ENCODE measurements at places on chromosomes 2 and 18.

- H3K27me3 ChIP-seq, result no peaks in the 10 kb centered on the region
- H3K36me3 ChIP-seq, result no peaks in the 10 kb centered on the region
- H3K27ac ChIP-seq, result no peak overlapping the region
- no peak for DNase-seq
Observed at GRCh38 chr18:2027756-2028155, 543.5 kb downstream of the METTL4 start.

DNA sequence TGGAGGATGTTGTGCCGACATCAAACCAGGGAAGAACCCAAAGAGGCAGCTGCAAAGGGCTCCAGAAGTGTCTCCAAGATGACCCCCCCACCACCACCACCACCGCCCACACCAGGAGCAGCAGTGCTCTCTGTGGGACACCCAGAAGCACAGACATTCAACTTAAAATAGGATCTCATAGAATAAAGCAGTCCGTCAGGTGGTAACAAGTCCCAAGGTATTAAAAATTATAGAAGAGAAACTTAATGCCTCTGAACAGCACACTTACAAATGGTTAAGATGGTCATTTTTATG lies 155.5 kb upstream of the ID2 start:
- peaks cover 3% of the 10 kb centered on the region for H3K27me3 ChIP-seq
- H3K27ac ChIP-seq, result no peak overlapping the region
- H3K36me3 ChIP-seq, result peaks cover 17% of the 10 kb centered on the region
- H3K4me1 ChIP-seq, result peaks cover 32% of the 10 kb centered on the region

DNA sequence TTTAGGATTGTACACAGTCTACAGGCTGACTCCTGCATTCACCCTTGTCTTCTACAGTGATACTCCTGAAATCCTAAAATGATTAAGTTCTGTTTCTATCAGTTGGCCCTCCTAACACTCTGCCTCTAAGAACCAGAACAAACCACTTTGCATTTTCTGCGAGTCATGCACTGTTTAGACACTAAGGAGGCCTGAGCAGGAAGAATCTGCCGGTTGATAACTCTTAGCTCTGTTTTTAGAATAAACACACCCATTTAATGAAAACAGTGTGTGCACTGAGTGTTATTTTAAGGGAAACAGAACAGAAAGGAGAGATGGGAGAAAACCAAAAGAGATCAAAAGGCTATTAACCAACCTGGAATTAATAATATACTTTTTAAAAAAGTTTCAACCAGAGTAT lies 22.9 kb upstream of the SSB start:
- H3K27me3 ChIP-seq, result no peaks in the 10 kb centered on the region
- no peak for DNase-seq
- H3K4me3 ChIP-seq, result no peak overlapping the region

GRCh38 chr2:196783431-196784094 lies 15.9 kb downstream of the GTF3C3 start:
- H3K4me1 ChIP-seq, result peaks cover 5% of the 10 kb centered on the region
- H3K27ac ChIP-seq, result no peak overlapping the region
- H3K36me3 ChIP-seq, result peaks cover 32% of the 10 kb centered on the region
- no peak overlapping the region for H3K4me3 ChIP-seq

GRCh38 chr18:35577045-35577848 lies 4.3 kb upstream of the GALNT1 start:
- H3K27ac ChIP-seq, result no peak overlapping the region
- peak overlapping the region; percentile 32 for H3K4me3 ChIP-seq
- H3K4me1 ChIP-seq, result peaks cover 22% of the 10 kb centered on the region
- H3K36me3 ChIP-seq, result peaks cover 8% of the 10 kb centered on the region
- no peak for DNase-seq

DNA sequence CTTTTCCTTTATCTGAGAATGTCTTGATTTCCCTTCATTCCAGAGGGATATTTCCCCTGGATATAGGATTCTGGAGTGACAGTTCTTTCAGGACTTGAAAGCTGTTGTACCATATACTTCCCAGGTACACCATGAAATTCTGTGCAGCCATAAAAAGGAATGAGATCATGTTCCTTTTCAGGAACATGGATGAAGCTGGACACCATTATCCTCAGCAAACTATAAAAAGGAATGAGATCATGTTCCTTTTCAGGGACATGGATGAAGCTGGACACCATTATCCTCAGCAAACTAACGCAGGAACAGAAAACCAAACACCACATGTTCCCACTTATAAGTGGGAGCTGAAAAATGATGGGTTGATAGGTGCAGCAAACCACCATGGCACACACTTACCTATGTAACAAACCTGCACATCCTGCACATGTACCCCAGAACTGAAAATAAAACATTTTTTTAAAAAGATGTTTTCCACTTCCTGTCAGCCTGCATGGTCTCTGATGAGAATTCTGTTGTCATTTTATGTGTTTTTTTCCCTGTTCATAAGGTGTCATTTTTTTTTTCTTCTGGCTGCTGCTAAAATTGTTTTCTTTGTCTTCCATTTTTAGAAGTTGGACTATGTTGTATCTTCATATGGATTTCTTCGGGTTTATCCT lies 133.3 kb downstream of the DNAH6 start:
- H3K27me3 ChIP-seq, result no peaks in the 10 kb centered on the region
- peaks cover 61% of the 10 kb centered on the region for H3K4me1 ChIP-seq
- H3K4me3 ChIP-seq, result peak overlapping the region; percentile 13
- peak overlapping the region; percentile 18 for H3K27ac ChIP-seq
- no peak for DNase-seq

DNA sequence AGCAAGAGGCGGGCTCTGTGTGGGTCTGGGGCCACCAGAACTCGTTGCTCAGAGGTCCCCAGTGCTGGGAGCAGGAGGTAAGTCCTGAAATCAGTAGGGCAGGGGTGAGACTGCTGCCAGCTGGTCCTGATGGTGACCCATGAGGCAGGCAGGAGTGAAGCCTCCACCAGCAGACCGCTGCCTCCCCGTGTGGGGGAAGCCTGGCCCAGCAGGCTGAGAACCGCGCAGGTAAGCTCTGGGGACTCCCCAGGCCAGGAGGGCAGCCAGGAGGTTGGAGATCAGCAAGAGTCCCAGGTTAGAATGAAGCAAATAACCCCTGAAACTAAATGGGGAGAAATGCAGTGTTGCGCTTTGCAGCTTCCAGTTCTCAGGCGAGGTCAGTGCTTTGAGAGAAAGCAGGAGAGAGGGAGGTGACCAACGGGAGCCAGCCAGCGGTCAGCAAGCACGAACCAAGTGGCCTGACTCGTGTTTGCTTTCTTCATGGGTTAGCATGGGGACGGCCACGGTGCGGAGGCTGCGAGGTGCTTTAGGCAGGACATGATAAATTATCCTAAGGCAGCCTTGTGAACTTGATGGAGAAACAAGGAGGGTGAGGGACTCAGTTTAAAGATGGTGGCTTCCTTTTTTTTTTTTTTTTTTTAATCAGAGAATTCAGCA lies 26.2 kb downstream of the INHBB start:
- no peaks in the 10 kb centered on the region for H3K27me3 ChIP-seq
- no peak overlapping the region for H3K27ac ChIP-seq
- no peak overlapping the region for H3K4me3 ChIP-seq
- H3K36me3 ChIP-seq, result no peaks in the 10 kb centered on the region
- no peaks in the 10 kb centered on the region for H3K4me1 ChIP-seq
- DNase-seq, result no peak

DNA sequence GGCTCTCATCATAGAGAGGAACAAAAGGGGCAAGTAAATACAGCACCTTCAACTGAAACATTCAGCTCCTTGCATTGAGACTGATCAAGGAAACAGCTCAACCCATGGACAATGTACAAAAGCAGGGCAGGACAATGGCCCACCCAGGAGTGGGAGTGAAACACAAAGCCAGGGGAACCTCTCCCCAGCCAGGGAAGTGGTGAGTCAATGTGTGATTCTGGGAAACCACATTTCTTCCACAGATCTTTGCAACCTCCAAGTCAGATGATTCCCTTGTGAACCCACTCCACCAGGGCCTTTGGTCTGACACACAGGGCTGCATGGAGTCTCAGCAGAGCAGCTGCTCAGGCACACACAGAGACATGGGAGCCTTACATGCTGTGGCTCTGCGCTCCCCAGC lies 294.5 kb downstream of the NR4A2 start:
- H3K27me3 ChIP-seq, result no peaks in the 10 kb centered on the region
- no peaks in the 10 kb centered on the region for H3K4me1 ChIP-seq
- H3K27ac ChIP-seq, result no peak overlapping the region

GRCh38 chr18:43826215-43826614 lies 548.9 kb upstream of the SYT4 start:
- no peaks in the 10 kb centered on the region for H3K27me3 ChIP-seq
- no peak overlapping the region for H3K27ac ChIP-seq
- no peaks in the 10 kb centered on the region for H3K4me1 ChIP-seq
- H3K4me3 ChIP-seq, result no peak overlapping the region

DNA sequence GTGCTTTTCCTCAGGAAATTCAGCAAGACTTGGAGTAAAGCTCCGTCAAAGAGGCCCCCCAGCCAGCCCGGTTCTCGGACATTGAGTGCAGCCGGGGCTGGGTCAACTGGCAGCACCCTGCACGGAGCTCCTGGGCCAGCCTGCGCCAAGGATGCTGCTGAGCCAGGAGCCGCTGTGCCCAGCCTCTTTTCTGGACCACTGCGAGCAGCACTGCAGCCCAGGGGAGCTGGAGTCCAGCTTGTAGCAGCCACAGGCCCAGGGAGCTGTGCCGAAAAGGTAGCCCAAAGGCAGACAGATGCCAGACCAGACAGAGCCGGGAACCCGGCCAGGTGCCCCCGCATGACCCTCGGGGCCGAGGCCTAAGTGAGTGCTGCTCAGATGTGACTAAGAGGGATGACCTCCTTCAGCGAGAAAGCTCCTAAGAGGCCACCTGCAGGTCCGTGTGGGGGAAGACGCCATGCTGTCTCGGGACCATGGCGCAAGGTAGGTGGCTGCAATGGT lies 7.3 kb downstream of the CLHC1 start:
- no peak overlapping the region for H3K4me3 ChIP-seq
- H3K27ac ChIP-seq, result no peak overlapping the region
- H3K4me1 ChIP-seq, result peaks cover 38% of the 10 kb centered on the region

GRCh38 chr2:109164739-109165221 lies 35.8 kb downstream of the SH3RF3 start:
- H3K36me3 ChIP-seq, result no peaks in the 10 kb centered on the region
- no peaks in the 10 kb centered on the region for H3K4me1 ChIP-seq
- H3K27me3 ChIP-seq, result peaks cover 22% of the 10 kb centered on the region
- no peak overlapping the region for H3K4me3 ChIP-seq

DNA sequence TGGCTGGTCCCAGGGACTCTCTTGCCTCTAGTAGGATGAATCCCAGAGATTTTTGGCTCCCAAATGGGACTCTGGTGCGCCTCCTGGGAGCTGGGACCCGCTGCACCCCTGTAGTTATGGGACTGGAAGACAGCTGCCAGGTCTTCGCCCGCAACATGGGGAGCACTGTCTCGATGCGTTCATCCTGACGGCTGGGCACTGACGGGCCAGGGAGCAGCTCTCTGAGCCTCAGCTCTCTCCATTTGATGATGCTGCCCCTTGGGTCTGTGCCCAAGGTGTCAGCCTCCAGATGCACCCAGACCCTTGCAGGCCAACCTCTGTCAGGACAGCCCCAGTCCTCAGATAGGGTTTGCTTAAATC lies 9.3 kb upstream of the ARMC9 start:
- no peak overlapping the region for H3K27ac ChIP-seq
- DNase-seq, result no peak
- H3K27me3 ChIP-seq, result peaks cover 33% of the 10 kb centered on the region
- H3K36me3 ChIP-seq, result no peaks in the 10 kb centered on the region

DNA sequence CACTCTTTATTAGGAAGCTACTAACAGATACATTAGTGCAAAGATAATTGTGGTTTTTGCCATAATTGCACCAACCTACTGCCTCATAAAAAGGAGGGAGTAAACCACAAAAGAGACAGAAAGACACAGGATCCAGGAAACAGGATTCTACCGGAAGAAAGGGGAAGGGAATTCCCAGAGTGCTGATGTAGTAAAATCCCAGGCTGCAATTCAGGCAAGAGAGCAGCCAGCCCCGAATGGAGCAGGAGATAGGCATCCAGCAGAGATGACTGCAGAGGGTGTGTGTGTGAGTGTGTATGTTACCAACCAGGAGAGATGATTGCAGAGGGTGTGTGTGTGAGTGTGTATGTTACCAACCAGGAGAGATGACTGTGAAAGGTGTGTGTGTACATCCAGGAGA lies 84.4 kb downstream of the KCNS3 start:
- no peak overlapping the region for H3K27ac ChIP-seq
- no peaks in the 10 kb centered on the region for H3K27me3 ChIP-seq
- DNase-seq, result no peak
- H3K4me3 ChIP-seq, result no peak overlapping the region
- H3K36me3 ChIP-seq, result no peaks in the 10 kb centered on the region
- H3K4me1 ChIP-seq, result no peaks in the 10 kb centered on the region

DNA sequence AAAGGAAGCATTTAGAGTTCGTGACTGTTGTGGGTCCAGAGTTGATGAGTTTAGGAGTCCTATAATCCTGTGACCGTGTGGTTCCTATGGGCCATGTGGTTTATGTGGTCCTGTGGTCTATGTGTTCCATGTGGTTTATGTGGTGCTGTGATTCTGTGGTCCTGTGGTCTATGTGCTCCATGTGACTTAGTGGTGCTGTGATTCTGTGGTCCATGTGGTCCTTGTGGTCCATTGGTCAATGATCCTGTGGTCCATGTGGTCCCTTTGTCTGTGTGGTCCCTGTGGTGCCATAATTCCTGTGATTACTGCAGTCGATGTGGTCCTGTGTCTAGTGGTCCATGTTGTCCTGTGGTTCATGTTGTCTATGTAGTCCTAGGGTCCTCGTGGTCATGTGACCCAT lies 167.3 kb downstream of the TMEM18 start:
- H3K27me3 ChIP-seq, result peaks cover 6% of the 10 kb centered on the region
- no peak overlapping the region for H3K4me3 ChIP-seq
- H3K27ac ChIP-seq, result no peak overlapping the region
- no peaks in the 10 kb centered on the region for H3K4me1 ChIP-seq
- H3K36me3 ChIP-seq, result no peaks in the 10 kb centered on the region

- no peak for DNase-seq
- no peaks in the 10 kb centered on the region for H3K4me1 ChIP-seq
- no peaks in the 10 kb centered on the region for H3K36me3 ChIP-seq
- H3K27me3 ChIP-seq, result peaks cover 30% of the 10 kb centered on the region
- H3K27ac ChIP-seq, result no peak overlapping the region
Observed at GRCh38 chr2:46888421-46888952, 27.1 kb downstream of the MCFD2 start.

GRCh38 chr18:58544616-58545337 lies 84.1 kb downstream of the ALPK2 start:
- no peak overlapping the region for H3K27ac ChIP-seq
- no peaks in the 10 kb centered on the region for H3K36me3 ChIP-seq
- peaks cover 18% of the 10 kb centered on the region for H3K27me3 ChIP-seq

- no peaks in the 10 kb centered on the region for H3K27me3 ChIP-seq
- H3K27ac ChIP-seq, result peak overlapping the region; percentile 12
- no peaks in the 10 kb centered on the region for H3K36me3 ChIP-seq
- H3K4me1 ChIP-seq, result peaks cover 9% of the 10 kb centered on the region
- H3K4me3 ChIP-seq, result no peak overlapping the region
Observed at GRCh38 chr18:79199691-79200374, 130.6 kb downstream of the ATP9B start.

GRCh38 chr18:65606551-65607130 lies 144.2 kb upstream of the CDH7 start:
- no peak overlapping the region for H3K27ac ChIP-seq
- DNase-seq, result no peak
- H3K27me3 ChIP-seq, result no peaks in the 10 kb centered on the region
- H3K4me1 ChIP-seq, result no peaks in the 10 kb centered on the region
